ENCODE measurements at places on chromosomes 6 and 20.

- ATAC-seq, result no peak
Observed at GRCh38 chr20:15267935-15268334, 930.5 kb upstream of the FLRT3 start.

DNA sequence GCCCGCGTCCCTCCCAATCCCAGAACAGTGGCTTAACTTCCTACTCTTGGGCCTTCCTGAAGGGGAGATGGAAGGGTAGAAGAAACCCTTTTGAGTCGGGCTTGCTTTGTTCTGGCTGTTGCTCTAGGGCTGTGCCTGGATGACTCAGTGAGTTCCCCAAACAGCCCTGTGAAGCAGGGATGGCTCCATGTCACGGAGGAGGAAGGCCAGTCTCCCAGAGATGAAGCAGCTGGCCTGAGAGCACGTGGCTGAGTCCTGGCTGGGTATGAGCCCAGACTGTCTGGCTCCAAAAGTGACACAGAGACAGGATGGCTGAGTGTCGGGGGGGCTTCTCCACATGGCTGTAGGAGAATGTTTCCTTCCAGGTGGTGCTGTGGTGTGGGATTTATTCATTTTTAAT is 4.6 kb downstream of the SYTL3 start:
- ATAC-seq, result peak; percentile 78

DNA sequence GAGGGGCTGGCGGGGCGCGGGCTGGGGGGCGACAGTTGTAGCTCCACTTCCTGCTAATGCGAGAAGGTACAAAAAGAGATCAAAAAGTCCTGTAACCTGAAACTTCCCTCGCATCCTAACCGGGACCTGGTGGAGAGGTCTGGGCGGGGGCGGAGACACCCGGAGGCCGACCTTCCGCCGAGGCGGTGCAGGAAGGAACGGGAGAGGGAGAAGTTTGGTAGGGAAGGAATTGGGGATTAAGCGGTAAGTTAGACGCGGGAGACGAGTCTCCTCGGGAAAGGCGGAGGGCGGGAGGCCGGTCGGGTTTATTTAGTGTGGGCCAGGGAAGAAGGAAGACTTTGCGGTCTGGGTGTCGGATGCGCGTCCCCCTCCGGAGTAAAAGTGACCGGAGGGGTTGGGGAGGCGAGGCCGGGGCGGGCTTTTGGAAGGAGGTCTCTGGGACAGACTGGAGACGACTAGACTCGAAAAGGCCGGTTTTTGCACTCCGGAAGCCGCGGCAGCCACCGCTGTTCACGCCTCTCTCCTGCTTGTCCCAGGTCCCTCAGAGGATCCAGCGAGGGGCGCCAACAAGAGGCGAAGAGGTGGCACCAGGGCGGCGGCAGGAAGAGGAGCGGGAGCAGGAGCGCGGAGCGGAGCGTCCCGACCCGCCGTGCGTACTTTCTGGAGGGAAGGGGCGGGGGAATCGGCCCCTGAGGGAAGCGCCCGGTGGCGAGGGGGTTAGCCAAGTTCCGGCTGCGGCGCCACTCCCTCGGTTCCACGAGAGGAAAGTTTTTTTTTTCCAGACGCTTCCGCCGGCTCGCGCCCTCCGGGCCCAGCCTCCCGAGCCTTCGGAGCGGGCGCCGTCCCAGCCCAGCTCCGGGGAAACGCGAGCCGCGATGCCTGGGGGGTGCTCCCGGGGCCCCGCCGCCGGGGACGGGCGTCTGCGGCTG is 734 bp downstream of the TPBG start:
- ATAC-seq, result peak; percentile 81

- ATAC-seq, result peak; percentile 80
Observed at GRCh38 chr20:62843656-62844055, 18.0 kb downstream of the TCFL5 start.

GRCh38 chr6:113011801-113012200 is 664.7 kb downstream of the RFPL4B start:
- no peak for ATAC-seq

DNA sequence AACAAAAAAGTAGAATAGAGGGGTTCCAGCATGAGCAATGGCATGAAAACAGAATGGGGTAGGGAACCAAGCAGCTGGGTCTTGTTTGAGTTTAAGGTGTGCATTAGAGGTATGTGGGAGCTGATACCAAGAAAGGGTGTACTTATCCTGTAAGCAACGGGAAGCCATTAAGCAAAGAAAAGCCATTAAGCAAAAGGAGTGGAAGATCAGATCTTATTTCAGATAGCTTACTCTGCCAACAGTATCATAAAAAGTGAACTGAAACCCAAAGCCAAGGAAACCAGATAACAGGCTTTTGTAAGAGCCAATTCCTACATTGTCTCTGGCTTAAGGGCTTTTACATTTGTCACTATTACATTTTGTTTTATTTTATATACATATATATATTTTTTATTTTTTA is 21.3 kb upstream of the BEND6 start:
- ATAC-seq, result no peak

- ATAC-seq, result no peak
Observed at GRCh38 chr6:4088704-4089103, 9.8 kb upstream of the FAM217A start.

DNA sequence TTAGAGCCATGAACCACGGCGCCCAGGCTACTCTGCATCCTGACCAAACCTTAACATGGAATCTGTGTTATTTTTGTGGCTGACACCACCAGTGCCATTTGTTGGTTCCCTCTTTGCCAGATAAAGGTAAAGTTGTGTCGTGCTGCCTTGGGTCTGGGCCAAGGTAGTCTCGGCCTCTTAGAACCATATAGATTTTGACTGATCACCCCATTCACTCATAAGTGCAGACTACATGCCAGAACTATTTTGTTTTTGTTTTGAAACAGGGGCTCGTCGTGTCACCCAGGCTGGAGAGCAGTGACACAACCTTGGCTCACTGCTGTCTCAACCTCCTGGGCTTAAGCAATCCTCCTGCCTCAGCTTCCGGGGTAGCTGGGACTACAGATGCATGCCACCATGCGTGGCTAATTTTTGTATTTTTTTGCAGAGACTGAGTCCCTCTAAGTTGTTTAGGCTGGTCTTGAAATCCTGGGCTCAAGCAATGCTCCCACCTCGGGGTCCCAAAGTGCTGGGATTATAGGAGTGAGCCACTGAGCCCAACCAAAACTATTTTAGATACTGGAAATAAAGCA is 19.2 kb upstream of the RIPOR3 start:
- peak; percentile 52 for ATAC-seq

DNA sequence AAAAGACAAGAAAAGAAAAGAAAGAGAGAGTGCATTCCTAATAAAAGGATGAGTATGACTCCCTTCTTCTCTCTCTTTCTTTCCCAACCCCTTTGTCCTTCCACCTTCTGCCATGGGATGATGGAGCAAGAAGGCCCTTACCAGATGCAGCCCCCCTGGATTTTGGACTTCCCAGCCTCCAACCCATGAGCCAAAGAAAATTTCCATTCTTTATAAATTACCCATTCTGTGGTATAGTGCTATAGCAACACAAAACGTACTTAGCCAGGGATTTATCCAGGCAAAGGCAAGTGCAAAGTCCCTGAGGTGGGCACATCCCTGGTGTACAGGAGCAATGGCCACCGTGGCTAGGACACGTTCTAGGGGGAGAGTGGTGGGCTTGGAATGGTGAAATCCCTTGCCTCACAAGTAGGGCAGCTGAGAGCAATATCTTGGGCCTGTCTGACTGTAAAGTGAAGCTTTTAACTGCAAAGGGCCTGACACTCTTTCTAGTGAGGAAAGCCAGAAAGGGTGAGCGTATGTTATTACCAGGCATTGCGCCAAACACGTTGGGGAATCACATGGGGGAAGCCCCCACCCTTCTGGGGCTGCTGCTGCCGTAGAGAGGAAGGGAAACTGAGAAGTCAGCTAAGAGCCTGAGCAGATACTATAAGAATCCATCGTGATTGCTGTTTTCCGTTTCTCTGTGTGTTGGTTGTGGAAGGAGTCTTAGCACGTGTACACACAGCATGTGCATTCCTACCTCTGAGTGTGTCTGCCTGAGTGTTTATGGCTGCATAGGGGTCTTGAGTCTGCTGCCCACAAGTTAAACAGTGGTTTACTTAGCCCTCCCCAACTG is 50.7 kb upstream of the SIRPA start:
- peak; percentile 19 for ATAC-seq

DNA sequence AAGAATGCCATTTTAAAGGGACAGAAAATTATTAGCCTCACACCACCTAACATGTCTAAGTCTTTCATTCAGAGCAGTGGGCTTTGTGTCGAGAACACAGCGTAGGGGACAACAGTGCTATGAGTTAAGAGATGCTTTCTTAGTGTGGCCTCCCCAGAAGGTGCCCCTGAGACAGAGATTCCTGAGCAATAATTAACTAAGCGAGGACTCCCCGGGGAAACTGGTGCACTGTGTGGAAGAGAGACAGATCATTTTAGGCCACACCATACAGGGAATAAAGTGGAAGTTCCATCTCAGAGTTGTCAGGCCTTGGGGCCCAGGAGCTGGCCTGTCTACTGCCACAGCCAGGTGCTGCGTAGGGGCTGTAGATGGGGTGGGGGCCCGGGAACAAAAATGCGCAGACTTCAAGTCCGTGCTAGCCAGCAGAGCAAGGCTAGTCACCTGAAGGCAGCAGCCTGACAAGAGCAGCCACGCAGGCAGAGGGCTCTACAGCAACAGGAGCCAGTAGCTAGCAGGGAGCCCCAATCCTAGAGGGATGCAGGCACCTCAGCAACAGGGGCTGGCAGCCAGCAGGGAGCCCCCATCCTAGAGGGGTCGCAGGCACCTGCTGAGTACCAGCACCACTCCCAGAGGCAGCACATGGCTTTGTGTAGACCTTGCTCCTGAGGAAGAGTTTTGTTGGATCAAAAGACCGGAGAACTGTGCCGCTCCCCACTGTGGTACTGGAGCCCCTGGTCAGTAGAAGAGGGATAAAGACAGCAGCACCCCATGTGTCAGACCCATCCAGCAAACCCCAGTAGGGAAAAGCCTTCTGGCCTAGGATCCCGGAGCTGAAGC is 63.0 kb upstream of the NXT1 start:
- no peak for ATAC-seq

- ATAC-seq, result no peak
Observed at GRCh38 chr6:9360881-9361280, 925.5 kb upstream of the SLC35B3 start.

GRCh38 chr6:106279179-106279578 is 46.4 kb downstream of the ATG5 start:
- no peak for ATAC-seq

- peak; percentile 81 for ATAC-seq
Observed at GRCh38 chr6:21103626-21104224, 489.8 kb upstream of the SOX4 start.

GRCh38 chr6:18218233-18218632 is 46.1 kb downstream of the DEK start:
- ATAC-seq, result no peak

DNA sequence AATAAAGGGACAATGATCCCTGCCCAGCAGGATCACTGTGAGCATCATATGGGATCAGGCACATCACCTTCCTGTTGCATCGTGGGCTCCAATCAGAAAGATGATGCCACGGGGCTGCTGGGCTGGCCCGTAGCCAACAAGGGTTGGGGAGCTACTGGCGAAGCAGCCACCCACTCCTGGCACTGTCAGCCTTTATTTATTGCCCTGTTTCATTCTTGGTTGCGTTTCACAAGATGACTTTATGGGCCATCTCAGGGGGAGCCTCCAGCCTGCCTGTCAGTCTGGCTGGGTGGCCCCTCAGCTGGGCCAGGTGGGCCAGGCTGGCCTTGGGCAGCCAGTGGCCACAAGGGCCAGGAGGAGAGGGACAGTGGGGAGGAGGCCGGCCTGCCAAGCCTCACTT is 17.3 kb downstream of the VSTM2L start:
- ATAC-seq, result no peak

DNA sequence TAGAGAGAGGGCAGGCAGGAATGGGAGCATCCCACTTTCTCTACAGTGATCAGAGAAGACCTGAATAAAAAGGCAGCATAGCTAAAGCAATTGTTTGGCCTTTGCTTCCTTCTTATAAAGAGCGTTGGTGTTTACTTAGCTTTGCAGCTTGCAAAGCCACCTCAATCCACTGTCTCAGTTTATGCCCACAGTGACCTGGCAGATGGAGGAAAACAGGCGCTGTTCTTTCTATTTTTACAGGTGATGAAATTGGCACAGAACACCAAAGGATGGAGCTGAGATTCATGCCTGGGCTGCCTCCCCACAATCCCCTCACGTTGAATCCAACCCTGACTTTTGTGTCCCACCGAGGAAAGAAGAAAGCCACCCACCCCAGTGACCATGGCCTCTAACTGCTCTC is 130.5 kb downstream of the TTLL2 start:
- ATAC-seq, result no peak

GRCh38 chr20:56773749-56774148 is 144.6 kb downstream of the TFAP2C start:
- no peak for ATAC-seq

GRCh38 chr6:7267071-7267465 is 45.9 kb downstream of the SSR1 start:
- no peak for ATAC-seq

- ATAC-seq, result no peak
Observed at GRCh38 chr6:26197636-26197932, 110.4 kb downstream of the HFE start.

DNA sequence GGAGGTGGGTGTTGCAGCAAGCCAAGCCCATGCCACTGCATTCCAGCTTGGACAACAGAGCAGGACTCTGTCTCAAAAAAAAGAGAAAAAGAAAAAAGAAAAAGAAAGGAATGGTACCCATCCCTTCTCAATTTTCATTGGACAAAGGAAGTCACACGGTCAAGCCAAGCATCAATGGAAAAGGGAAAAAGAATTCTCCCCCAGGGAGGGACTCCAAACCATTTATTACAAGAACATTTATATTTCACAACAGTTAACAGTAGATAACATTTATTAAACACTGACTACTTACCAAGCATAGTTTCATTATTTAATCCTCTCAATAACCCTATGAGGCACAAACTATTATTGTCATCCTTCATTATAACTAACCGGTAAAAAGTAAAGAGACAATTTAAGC is 6.6 kb upstream of the KIF13A start:
- no peak for ATAC-seq

GRCh38 chr6:14434916-14435690 is 317.5 kb downstream of the CD83 start:
- ATAC-seq, result no peak

GRCh38 chr6:68326762-68327161 is 308.3 kb upstream of the ADGRB3 start:
- no peak for ATAC-seq

GRCh38 chr20:20793591-20793990 is 81.1 kb upstream of the RALGAPA2 start:
- no peak for ATAC-seq

Data from esophagus mucosa (tissue), 1 donor.